NCI-H510A treated with DMSO at 0.1 percent for 48 hours (cell line): ENCODE measurements at places on chromosomes 7 and 10.

DNA sequence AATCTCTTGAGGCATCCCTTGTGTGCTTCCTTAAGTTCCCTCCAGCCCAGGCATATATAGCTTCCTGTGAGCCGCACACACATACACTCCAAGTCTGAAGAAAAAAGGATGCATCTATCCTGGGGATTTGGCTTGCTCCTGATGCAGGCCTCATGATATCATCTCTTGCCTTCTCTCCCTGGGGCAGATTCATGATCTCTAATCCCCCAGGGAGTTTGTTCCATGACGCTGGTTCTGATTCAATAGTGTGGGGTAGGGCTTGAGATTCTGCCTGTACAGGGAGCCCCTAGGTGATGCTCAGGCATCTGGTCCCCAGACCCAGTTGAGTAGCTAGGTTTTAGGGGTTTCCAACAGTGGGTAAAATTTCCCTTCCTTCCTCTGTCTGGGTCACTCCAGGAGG, 1.5 kb downstream of the PON1 start:
- DNase-seq: no peak

- peak; percentile 70 for DNase-seq
Measured at GRCh38 chr7:22726907-22727713, at the start of gene IL6. Gene IL6, plus strand, starts transcription at chr7:22727200. Its CDS starts 63 bp downstream, at chr7:22727263.

- peak; percentile 92 for DNase-seq
Measured at GRCh38 chr7:7719236-7719635, 829 bp upstream of the RPA3 start.

- DNase-seq: no peak
Measured at GRCh38 chr10:32057036-32057372, 779 bp upstream of the KIF5B start.

DNA sequence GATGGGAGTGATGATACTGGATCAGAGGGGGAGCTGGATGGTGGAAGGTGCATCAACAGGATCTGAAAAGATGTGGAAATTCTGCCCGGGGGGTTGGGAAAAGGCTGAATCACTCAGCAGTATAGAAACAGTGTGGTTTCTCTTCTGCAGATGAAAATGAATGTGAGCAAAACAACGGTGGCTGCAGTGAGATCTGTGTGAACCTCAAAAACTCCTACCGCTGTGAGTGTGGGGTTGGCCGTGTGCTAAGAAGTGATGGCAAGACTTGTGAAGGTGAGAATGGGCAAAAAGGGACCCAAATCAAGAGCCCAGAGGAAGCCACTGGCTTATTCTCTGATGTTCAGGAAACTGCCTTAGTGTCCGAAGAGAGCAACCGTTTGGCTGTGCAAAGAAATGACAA, 12.9 kb downstream of the OIT3 start:
- no peak for DNase-seq

- DNase-seq: no peak
Measured at GRCh38 chr7:98730326-98730725, 113.2 kb downstream of the NPTX2 start.

DNA sequence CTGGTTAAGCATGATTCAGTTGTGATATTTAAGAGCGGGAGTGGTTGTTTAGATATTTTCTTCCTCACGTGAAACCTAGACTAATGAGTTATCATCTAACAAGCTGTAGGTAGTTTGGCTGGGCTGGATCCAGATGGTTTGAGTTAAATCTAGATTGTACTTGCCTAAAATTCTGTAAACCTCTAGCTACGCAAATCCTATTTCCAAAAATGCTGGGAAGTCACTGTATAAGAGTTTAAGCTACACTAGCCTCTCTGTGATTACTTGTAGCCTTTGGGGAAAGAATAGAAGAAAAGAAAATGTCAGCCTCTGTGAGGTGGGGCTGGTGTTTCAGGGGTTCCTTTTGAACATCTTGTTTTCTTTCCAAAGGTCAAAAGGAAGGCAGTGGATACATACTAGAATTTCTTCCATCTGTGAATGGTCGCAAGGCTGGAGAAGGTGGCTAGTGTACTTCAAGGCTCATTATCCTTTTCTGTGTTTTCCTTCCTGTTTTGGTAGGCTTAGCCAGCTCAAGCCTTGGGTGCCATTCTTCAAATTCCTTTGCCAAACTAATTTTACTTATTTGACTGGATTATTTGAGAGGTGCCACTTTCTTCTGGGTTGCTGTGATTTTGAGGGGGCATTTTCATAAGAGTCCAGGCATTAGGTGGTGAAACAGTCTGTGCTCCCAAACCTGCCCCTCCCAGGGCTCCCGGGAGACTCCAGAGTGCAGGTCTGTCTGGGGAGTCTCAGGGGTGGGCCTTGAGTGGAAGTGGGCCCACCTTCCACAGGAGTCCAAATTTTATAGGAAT, 5.2 kb upstream of the EN2 start:
- no peak for DNase-seq

DNA sequence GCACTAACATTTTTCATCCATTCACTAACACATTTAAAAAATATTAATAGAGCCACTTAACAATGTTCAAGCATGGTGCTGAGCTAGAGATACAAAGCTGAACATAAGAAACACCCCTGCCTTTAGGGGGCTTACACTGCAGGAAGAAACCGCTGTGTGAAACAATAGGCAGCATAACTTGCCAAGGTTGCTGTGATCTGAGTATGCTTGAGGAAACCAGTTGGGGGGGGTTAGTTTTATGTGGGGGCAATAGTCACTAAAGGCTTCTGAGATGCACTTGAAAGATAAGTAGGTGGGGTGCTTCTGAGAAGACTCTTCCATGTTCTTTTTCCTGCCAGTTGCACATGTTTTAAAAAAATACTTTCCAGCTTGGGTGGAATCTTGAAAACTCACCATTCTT, 2.8 kb downstream of the RBM17 start:
- DNase-seq: no peak

DNA sequence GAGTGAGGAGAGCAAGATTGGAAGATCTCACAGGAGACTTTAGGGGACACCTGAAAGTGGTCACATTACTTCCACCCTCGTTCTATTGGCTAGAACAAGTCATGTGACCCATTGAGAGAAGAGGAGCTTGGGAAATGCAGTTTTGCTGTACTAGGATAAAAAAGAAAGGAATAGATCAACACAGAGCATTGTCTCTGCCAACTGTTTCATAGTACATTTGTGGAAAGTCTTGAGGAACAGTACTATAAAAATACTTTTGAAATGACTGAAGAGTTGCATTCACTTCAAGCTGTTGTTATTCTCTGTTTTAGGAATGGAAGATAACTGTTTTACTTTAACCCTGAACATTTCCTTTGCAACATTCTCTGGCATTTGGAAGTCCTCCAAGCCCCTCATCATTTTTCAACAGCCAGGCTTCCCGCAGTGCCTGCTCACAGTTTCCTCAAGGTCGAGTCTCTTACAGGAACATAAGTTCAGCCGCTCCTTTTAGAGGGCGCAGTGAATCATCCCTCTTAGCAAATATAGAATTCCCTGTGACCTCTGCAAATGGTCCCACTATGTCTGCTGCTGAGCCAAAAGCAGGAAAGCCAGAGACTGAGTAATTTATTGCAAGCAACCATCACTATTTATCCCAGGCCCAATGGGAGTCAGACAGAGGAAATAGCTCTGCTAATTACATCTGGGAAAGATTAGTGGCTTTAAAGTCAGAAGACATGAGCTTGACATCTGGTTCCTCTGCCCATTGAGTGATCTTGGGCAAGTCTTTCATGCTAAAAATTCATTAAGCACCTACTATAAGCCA, 40.7 kb downstream of the MRPL32 start:
- DNase-seq: no peak

DNA sequence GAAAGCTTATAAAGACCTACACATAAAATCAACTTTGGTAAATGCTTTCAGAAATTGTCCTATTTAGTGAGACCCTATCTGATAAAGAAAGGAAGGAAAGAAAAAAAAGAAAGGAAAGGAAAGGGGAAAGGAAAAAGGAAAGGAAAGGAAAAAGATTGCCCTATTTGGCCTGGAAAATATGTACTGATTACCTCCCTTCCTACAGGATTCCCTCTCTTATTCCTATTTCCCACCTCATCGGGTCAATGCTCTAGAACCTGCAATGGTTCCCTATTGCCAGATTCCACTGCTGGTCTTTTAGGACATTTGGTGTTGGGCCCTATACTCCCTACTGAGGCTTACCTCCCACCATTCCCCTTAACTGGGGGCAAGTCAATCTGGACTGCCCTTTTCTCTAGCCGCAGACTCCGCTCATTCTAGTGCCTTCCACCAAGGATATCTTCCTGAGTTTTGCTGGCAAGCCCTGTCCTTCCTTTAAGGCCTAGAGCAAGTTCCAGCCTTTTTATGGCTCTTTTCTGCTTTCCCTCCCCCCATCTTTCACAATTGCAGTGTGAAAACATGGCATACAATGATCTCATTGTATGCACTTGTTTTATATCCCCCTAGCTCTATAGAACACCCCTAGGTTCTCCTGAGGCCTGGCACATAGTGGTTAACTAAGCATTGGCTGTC, 4.4 kb downstream of the DDIT4 start:
- DNase-seq: no peak

DNA sequence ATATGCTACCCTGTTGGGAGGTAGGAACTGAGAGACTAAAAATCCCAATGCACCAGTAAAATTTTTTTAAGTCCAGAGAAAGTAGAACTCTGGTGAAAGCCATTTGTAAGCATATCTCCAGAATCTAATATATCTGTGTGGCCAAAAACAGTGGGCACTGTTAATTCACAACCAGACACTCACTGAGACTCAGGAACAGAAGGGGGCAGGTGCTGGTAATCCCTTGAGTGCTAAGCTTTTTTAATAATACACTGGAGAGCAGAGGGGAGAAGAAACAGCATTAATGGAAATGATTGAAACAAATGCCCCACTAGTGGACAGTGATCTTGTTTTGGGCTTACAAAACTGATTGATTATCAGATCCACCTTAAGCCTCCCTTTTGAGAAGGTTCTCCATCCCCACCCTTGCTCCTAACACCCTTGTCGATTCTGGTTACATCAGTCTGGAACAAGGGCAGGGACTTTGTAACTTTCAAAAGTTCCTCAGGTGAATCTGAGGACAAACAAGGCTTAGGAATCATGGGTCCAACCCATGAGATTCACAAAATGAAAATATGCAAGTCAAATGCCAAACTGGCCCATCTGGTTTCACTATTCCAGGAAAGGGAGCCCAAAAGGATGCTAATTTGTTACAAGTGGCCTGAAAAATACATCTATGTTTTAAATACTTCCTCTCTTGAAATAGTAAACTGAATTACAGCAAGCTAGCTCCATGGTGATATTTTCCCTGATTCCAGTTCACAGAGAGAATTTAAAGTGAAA, 29.7 kb downstream of the PLXNA4 start:
- DNase-seq: no peak

GRCh38 chr10:131891196-131891928, 9.4 kb upstream of the PPP2R2D start:
- DNase-seq: no peak

- no peak for DNase-seq
Measured at GRCh38 chr7:1543826-1544177, 12.2 kb downstream of the TMEM184A start.

GRCh38 chr7:39696631-39697030, 73.3 kb downstream of the RALA start:
- no peak for DNase-seq

GRCh38 chr7:924541-925231, 29.8 kb downstream of the ADAP1 start:
- DNase-seq: no peak

DNA sequence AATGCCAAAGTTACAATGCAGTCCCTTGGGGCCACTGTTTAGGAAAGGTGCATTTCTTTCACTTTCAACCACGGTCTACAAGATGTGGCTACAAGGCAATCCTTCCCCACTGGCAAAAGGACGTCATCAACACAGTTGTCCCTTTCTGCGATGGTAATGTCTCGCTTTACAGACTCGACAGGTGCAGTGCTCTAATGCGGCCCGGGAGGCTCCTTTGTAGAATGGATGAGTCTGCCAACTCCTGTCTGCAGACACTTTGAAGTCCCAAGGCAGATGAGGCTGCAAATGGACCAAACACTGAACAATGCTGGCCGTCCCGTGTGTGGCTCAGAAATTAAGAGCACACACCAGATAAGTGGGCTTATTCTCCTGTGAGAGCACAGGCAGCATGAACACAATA, 133.7 kb downstream of the PIP4K2A start:
- DNase-seq: peak; percentile 49

GRCh38 chr7:148368562-148368961, 222.0 kb upstream of the C7orf33 start:
- DNase-seq: no peak

GRCh38 chr7:84949067-84949466, 237.8 kb downstream of the SEMA3D start:
- DNase-seq: no peak

DNA sequence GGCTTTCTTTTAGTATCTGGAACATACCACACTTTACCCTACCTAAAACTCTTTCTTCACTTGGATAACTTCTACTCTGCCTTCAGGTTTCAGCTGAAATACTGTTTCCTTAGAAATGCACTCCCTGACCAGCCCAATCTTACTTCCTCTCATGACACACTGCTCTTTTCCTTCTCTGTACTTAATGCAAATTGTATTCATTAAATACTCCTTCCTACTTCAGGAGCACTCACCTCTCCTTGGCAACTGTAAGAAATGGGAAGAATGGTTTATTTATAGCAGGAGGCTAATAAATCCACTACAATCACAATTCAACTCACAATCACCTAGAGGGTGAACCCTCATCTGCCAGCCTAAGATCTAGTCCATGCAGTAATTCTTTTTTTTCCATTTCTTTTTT, 15.2 kb downstream of the ZCWPW1 start:
- no peak for DNase-seq

DNA sequence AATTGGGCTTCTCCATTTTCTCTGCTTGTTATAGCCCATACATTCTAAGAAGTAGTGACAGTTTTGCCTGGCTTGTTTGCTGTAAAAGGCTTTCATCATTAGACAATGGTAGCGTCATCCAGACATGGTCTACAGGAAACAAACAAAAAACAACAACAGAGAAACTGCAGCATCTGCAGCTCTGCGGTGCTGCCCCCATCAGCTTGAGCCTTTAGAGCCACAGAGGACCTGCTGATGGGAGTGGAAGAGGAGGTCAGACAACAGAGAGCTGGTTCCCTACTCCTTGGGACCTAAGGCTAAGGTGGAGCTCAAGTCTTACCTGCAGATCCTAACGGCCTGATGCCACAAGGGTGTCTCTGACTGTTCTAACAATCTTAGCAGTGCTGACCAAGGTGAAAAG, 3.1 kb downstream of the INA start:
- DNase-seq: no peak

DNA sequence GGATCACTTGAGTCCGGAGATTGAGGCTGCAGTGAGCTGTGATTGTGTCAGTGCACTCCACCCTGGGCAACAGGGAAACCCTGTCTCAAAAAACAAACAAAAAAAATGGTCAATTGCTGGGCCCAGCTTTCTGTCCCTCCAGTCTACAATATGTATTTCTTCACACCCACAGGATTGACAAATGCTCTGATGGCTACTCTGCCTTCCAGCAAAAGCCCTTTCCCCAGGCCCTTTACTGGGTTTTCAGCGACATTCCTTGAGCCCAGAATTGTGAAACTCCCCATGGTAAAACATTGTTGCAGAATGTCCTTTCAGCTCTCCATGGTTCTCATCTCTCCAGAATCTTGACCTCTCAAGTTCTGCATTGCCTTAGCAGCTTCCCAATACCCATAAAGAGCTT, 23.7 kb upstream of the TNKS2 start:
- DNase-seq: no peak
